ENCODE measurements at places on chromosomes 7 and 10. TPM values are rescaled to one million over a fixed set of nuclear protein-coding genes. Genes with fewer than 3 reads are reported as not detected.

DNA sequence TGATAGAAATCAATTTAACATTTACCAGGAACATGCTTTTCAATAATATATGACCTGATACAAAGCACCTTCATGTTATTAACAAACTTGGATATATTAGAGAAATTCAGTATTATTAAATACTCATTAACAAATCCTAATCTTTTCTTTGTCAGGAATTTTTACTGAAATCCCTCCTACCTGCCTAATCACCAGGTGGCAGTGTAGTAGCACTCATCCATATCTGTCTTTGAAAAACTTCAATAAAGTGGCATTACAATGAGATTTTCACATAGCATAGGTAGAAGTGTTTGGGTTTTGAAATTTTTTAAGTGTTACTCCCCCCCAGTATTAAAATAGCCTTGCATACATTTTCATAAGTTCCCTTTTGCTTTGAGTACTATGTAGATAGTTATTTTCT lies 1246.6 kb upstream of the LRRN3 start:
- no peaks in the 10 kb centered on the region for H3K27me3 ChIP-seq
- no peak overlapping the region for H3K4me3 ChIP-seq

CRYGN gene
- not detected for total RNA-seq

CALHM2 gene
- total RNA-seq, result 82.8 TPM

GRCh38 chr7:22853674-22854157 lies 31.1 kb upstream of the TOMM7 start:
- peaks cover 4% of the 10 kb centered on the region for H3K4me1 ChIP-seq
- peak overlapping the region; percentile 45 for H3K4me3 ChIP-seq
- no peaks in the 10 kb centered on the region for H3K36me3 ChIP-seq

DNA sequence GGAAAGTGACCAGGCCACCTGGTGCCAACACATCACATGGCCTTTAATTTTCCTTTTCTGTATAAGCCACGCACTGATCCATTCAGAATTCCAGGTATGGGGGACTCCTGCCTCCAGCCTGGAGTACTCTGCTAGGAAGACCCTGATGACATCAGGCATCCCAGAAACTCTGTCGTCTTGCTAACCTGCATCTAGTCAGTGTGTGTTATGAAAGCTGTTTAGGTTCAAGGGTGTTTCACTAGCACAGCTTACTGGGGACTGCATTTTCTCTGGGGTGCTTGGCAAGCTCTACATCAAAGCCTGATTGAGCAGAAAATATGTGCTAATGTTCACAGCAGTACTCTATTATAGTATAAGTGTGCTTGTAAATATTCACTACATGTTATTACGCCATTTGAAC lies 100.6 kb upstream of the MGMT start:
- peaks cover 4% of the 10 kb centered on the region for H3K27me3 ChIP-seq
- H3K4me1 ChIP-seq, result no peaks in the 10 kb centered on the region
- no peaks in the 10 kb centered on the region for H3K36me3 ChIP-seq
- no peak overlapping the region for H3K27ac ChIP-seq
- DNase-seq, result no peak

DNA sequence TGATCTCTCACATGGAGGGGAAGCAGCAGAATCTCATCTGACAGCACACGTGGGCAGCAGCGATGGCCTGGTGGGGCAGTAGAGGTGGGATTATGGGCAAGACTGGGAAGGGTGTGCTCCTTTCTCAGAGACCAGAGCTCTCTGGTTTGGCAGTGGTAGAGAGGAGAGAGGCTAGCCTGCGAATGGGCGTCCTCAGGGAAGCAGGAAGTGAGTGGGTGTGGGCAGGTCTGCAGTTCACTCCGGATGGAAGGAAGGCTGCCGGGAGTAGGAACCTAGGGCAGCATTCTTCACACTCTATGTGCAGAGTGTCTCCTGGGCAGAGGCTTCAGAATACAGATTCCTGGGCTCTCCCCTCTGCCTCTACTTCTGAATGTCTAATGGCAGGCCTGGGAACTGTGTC lies 162.8 kb upstream of the BMPER start:
- H3K4me3 ChIP-seq, result no peak overlapping the region
- DNase-seq, result no peak
- no peaks in the 10 kb centered on the region for H3K36me3 ChIP-seq
- no peaks in the 10 kb centered on the region for H3K4me1 ChIP-seq

- H3K27ac ChIP-seq, result no peak overlapping the region
- DNase-seq, result no peak
- no peak overlapping the region for H3K4me3 ChIP-seq
- no peaks in the 10 kb centered on the region for H3K4me1 ChIP-seq
- no peaks in the 10 kb centered on the region for H3K27me3 ChIP-seq
Measured at GRCh38 chr7:142685877-142686508, 63.3 kb upstream of the PRSS1 start.

DNA sequence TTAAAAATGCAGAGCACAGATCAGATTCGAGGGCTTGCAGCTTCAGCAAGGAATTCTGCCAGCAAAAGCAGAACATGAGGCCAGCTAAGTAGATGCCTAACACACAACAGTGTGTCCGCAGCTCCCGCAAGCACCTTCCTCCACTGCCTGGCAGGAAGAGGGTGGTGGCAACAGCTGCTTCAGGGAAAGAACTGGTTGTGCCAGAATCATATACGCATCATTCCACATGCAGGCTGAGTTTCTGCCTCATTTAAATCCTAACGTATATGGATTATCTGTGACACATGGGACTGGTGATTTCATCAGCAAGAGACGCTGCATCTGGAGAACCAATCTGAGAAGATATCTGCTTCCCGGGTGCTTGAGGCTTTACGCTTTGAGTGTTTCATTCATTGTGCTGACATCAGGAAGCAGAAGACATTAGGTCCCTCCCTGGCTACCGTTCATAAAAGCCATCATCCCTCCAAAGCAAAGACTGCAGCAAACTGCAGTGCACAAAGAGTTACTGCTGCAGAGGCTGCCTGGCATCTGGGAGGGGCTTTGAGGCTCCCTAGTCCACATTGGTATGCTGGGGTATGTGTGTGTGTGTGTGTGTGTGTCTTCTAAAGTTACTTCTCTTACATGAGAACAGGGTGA lies 78.8 kb downstream of the FAM13C start:
- no peaks in the 10 kb centered on the region for H3K36me3 ChIP-seq
- DNase-seq, result no peak
- H3K27me3 ChIP-seq, result no peaks in the 10 kb centered on the region
- H3K27ac ChIP-seq, result peak overlapping the region; percentile 74
- H3K4me1 ChIP-seq, result peaks cover 18% of the 10 kb centered on the region

MAT1A gene
- total RNA-seq, result not detected

DNA sequence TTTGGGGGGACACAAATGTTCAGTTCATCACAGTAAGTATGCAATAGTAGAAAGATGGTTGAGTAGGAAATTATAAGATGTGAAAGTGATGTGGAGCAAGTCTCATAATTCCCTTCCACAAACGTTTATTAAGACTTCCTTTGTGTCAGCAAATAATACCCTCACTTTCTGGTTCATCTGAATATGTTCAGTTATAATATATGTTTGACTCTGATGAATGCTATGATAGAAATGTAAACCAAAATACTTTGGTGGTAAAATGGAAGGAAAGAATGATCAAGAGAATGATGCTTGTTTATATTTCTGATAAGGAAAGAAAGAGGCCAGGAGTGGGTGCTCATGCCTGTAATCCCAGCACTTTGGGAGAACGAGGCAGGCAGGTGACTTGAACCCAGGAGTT lies 111.7 kb upstream of the PLXDC2 start:
- H3K36me3 ChIP-seq, result no peaks in the 10 kb centered on the region
- no peaks in the 10 kb centered on the region for H3K4me1 ChIP-seq
- no peak overlapping the region for H3K27ac ChIP-seq

ANK3 gene
- 46.0 TPM for total RNA-seq

DNA sequence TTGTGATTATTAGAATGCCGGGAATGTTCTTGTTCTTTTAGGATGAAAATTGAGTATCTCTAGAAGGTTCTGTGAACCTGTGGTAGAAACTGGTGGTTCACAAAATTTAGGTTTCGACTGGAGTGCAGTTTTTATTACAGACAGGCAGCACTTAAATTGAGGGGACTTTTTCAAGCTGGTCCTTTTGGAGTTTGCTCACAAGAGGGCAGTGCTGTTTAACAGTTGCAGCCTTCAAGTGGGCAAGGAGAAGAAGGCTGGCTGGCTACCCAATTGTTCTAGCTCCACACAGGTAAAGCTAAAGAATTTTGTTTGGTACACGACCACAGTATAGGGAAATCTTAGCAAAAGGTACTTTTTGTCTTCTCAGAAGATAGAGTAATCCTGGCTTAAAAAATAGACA lies 233.6 kb downstream of the SNX13 start:
- no peak overlapping the region for H3K27ac ChIP-seq
- DNase-seq, result peak; percentile 38
- no peaks in the 10 kb centered on the region for H3K27me3 ChIP-seq
- H3K36me3 ChIP-seq, result no peaks in the 10 kb centered on the region
- H3K4me1 ChIP-seq, result no peaks in the 10 kb centered on the region

- no peaks in the 10 kb centered on the region for H3K36me3 ChIP-seq
- H3K4me1 ChIP-seq, result peaks cover 2% of the 10 kb centered on the region
- peak overlapping the region; percentile 84 for H3K4me3 ChIP-seq
- no peaks in the 10 kb centered on the region for H3K27me3 ChIP-seq
- no peak for DNase-seq
Measured at GRCh38 chr10:30432622-30433305, 1.2 kb upstream of the MAP3K8 start.

DNA sequence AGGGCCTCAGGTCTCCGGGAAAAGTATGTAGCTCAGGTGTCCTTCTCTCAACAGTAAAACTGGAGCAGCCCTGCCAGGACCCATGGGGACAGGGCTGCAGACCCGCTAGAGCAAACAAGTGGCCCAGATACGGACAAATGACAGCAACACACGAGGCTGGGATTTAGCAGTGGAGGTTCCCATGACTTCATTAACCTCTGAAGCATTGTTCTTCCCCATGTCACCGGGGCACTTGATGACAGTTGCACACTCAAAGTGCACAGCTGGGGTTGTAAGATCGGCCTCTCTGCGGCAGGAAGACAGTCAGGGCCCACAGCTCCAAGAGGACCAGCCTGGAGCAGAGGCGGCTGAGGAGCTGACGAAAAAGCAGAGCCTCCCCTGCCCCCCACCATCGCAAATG lies 12.5 kb upstream of the PODXL start:
- no peak for DNase-seq
- no peak overlapping the region for H3K4me3 ChIP-seq
- H3K4me1 ChIP-seq, result no peaks in the 10 kb centered on the region
- H3K27me3 ChIP-seq, result no peaks in the 10 kb centered on the region

DNA sequence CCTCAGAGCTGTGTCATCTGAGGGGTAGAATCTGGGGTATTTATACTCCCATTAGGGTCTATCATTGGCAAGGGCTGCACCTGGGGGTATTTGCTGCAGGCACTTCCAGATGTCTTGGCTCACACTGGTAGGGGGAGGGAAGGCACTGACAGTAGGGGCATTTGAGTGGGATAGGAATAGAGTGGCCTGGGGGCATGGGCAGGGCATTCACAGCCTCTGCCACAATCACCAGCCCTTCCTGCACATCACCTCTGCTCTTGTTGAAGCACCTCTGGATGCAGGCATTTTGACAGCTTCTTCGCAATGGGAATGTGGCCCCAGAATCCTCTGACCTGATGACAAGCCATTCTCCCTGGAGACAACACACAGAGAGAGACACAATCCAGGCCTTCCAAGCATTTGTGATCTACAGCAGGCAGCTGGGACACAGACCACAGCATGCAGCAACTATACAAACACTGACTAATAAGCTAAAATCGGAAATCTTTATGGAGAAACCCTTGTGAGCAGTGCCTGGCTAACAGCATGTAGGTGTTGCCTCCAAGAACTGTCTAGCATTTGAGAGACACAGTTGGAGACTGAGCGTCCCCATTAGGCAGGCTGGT lies 178.5 kb downstream of the KCNMA1 start:
- no peak overlapping the region for H3K4me3 ChIP-seq
- DNase-seq, result no peak
- no peaks in the 10 kb centered on the region for H3K4me1 ChIP-seq
- no peak overlapping the region for H3K27ac ChIP-seq
- no peaks in the 10 kb centered on the region for H3K36me3 ChIP-seq

DNA sequence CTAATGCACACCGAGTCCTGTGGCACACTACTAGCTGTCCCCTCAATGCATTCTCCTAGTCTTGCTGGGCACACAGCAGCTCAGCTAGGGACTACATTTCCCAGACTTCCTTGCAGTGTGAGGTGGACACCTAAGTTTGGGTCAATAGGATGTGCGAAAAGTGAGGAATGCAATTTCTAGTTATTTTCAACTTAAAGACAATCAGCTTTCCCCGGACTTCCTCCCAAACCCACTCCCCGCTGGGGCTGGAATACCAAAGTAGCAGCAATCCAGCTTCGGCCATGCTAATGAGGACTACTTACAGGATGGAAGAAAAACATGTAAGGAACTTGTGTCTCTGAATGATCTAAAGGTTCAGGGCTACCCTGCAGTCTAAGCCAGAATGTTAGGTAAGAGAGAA lies 286.4 kb upstream of the LRRN3 start:
- H3K36me3 ChIP-seq, result no peaks in the 10 kb centered on the region
- no peaks in the 10 kb centered on the region for H3K4me1 ChIP-seq
- H3K4me3 ChIP-seq, result no peak overlapping the region
- H3K27me3 ChIP-seq, result no peaks in the 10 kb centered on the region
- no peak for DNase-seq

Measured in prostate gland (tissue), 2 donors.